Substantia nigra (tissue), 51 donors: ENCODE measurements at places on chromosomes 6 and 20.

- no peak for DNase-seq
Observed at GRCh38 chr20:13915284-13915683, 75.1 kb downstream of the SEL1L2 start.

DNA sequence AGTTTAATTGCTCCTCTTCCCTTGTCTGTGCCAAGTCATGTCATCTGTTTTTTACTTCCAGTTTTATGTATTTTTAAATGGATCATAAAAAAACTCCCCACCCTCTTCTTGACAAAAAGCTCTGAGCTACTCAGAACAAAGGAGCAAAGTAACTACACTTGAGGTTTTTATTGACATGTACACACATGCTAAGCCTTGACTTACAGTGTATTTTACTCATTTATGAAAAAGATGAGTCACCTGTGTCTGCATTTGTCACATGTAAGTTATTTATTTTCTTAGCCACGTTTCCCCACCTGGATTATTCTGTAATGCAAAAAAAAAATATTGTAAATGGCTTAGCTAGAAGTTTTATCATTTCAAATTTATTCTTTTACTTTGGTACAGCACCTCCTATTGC lies 628.8 kb upstream of the SLC35B3 start:
- DNase-seq: no peak

DNA sequence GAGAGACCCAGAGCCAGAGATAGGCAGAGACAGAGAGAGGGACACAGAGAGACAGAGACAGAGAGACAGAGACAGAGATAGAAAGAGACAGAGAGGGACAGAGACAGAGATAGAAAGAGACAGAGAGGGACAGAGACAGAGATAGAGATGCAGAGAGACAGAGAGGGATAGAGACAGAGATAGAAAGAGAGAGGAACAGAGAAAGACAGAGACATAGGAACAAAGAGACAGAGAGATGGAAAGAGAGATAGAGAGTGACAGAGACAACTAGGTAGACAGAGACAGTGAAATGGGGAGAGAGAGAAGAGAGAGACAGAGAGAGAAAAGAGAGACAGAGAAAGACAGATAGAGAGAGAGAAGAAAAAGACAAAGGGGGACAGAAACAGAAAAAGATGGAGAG lies 165.4 kb upstream of the FOXQ1 start:
- DNase-seq: no peak

- DNase-seq: no peak
Observed at GRCh38 chr6:142653710-142654420, 291.1 kb downstream of the HIVEP2 start.

DNA sequence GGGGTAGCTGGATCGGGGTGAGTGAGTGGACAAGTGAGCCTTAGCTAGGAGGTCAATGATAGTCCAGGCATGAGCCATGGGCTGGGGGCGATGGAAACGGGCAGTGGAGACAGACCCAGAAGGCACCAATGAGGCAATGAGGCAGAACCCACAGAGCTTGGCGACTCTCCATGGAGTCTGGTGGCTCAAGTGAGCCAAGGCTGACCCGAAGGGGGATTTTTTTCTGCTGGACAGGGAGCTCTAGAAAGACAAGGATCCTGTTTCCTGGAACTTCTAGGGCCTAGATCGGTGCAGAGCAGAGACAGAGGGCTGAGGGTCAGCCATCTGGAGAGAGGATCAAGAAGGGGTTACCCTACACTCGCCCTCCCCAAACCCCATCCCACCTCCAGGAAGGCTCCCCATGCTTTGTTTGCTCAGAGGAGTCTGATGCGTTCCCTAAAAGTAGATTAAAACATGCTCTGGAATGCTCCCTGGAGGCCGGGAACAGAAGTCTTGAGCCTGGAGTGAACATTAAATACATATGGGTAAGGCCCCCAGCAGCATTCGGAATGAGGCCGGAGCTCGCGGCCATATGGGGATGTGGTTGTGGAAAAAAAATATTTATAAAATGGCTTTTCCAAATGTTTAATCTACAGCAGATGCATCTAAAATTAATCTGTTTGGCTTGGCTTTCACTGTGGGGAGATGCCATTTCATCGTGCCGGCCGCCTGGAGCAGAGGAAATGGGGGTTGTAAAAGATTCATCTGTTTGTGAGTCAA lies 237.8 kb upstream of the PMEPA1 start:
- DNase-seq: no peak

GRCh38 chr20:7792150-7792869 lies 147.9 kb downstream of the HAO1 start:
- DNase-seq: no peak

DNA sequence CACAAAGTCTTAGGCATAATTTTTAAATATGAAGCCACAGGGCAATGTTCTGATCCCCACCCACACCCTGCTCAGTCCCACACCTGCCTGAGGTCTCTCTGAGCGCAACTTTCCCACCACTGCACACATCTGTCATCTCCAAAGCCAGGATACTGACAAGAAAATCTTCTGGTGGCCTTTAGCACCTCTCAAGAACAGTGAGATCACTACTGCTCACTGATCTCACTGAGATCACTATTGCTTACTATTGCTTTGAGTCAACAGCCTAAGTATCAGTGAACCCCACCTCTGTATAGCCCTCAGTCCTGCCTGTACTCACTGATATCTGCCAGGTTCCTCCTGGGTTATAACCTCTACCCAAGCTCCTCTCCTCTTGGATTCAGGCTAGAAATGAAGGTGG lies 6.4 kb downstream of the TNFRSF21 start:
- no peak for DNase-seq

- DNase-seq: peak; percentile 19
Observed at GRCh38 chr6:44128020-44128917, 915 bp downstream of the TMEM63B start.

- peak; percentile 52 for DNase-seq
Observed at GRCh38 chr6:35370785-35371493, 28.6 kb downstream of the PPARD start.
